ENCODE measurements at places on chromosomes 16 and 17.

GRCh38 chr16:88569614-88569984 lies 604 bp upstream of the ZC3H18 start:
- no peak for DNase-seq

- DNase-seq = no peak
These were observed 239.4 kb downstream of the MSI2 start for GRCh38 chr17:57495771-57496170.

DNA sequence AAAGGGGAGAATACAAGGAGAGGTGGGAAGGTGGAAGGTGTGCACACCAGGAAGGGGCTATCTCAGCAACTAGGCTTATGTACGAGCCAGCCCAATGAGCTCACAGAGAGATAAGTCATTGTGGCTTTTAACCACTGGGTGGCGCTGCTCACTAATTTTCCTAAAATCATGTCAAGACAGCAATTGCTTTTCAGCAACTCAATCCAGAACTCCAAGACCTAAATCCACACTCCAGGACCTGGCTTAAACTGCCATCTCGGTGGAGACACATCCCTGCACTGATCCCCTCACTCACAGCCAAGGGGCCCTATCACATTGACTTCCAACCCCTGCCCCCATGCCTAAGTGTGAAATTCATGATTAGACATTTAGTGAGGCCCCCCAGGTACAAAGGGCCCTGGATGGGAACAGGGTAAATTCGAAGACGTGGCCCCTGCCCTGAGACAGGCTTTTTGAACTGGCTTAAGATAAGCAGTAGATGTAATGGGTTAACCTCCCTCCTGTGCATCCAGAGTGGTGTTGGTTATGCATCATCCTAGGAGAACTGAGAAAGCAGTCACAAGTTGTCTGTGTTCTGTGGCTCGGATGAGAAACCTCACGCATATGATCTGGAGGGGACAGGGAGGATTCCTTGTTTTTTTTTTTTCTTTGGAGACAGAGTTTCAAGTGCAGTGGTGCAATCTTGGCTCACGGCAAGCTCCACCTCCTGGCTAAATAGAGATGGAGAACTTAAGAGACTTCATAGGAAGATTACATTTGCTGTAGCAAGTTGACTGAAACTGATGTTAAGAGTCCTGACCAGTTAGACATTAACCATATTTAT lies 11.5 kb downstream of the CCL16 start:
- DNase-seq = peak; percentile 86

- DNase-seq = no peak
These were observed 55.6 kb downstream of the CYTH1 start for GRCh38 chr17:78726513-78726912.

GRCh38 chr16:5580296-5580695 lies 482.7 kb upstream of the EEF2KMT start:
- DNase-seq = no peak

DNA sequence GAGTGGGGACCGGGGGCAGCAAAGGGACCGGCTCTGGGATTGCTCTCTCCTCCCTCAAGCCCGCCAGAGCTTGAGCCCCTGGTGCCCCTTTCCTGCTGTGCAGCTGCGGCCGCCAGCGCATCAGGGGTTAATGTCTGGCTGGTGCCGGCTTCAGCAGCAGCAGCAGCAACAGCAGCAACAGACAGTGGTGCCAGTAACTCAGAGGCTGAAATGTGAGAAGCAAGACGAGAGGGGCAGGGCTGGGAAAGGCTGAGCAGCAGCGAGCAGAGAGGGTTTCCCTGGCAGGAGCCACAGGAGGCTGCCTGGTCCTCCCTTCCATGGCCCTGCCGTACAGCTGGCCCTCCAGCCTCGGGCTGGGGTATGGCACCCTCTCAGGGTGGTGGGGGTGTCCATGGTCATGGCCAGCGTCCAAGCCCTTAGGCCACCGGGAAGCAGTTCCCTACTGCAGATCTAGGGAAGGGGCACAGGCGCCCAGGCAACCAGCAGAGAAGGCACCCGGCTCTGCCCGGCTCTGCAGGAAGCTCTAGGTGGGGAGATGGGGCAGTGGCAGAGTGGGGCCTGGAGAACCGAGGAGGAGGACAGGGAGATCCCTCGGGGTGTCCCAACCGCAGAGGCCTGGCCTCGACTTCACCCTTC lies 21.1 kb upstream of the TFAP4 start:
- DNase-seq = no peak

- DNase-seq = peak; percentile 46
These were observed 8.5 kb downstream of the NAGPA start for GRCh38 chr16:5025171-5025632.

GRCh38 chr17:57319806-57320205 lies 63.5 kb downstream of the MSI2 start:
- no peak for DNase-seq

- DNase-seq = peak; percentile 44
These were observed at the start of gene C1QTNF1 for GRCh38 chr17:79023886-79024771. Gene C1QTNF1, plus strand, starts transcription at chr17:79024169. Its CDS starts 19,800 bp downstream, at chr17:79043969.

DNA sequence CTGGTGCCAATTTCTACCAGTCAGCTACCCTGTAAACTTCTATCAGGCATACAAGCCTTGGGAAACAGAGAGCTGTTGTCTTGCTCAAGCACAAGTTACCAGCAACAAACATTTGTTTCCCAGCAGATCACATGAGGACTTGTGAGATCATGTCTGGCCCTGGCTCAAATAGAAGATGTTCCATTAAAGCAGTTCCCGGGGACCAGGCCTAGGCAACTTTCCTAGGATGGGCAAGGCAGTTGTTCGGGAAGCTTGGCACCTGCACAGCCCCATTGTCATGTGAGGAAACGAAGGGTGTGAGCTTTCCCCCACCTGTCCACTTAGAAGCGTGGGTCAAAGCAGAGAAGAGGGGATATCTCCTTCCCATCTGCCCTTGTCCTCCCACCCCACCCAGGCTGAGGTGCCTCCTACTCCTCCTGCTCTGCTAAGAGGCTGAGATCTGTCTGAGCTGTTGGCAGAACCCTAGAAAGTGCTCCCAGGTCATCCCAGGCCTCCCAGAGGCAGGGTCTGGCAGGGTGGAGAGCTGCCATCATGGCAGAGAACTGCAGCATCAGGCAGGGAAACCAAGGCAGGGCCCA lies 11.2 kb upstream of the SLC47A2 start:
- no peak for DNase-seq

GRCh38 chr17:79988185-79988971 lies 47.3 kb downstream of the TBC1D16 start:
- no peak for DNase-seq

DNA sequence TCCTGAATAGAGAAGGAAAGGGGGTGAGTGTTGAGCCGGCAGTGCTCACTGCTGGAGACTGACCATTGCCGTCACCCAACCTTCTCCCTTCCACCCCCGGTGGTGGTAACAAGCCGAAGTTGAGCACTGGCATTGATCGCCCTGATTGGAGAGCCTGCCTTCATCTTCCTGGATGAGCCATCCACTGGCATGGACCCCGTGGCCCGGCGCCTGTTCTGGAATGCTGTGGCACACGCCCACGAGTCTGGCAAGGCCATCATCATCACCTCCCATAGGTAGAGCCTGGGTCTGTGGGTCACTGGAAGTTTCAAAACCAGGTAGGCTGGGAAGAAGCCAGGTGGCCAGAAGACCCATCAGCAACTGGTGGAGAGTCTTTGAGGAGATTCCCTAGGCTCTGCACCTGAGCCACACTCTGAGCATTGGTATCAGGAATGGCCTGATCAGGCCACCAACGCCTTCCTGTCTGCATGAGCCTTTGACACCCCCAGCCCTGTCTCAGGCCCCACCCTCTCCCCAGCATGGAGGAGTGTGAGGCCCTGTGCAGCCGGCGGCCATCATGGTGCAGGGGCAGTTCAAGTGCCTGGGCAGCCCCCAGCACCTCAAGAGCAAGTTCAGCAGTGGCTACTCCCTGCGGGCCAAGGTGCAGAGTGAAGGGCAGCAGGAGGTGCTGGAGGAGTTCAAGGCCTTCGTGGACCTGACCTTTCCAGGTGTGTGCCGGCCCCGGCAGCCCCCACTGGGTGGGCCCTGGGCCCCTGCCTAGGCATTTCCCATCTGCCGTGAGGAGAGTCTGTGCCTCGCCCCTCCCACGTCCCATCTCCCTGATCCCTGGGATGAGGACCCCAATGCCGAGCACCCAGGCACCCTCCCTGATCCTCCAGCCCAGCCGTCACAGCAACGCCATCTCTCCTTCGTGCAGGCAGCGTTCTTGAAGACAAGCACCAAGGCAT lies 4.9 kb upstream of the CCNF start:
- no peak for DNase-seq

- DNase-seq = no peak
These were observed 14.7 kb downstream of the C1QTNF1 start for GRCh38 chr17:79038545-79039135.

- no peak for DNase-seq
These were observed 436.7 kb downstream of the MAF start for GRCh38 chr16:79163691-79164387.

- no peak for DNase-seq
These were observed 457.7 kb upstream of the MAF start for GRCh38 chr16:80058214-80058613.

GRCh38 chr16:58842746-58843145 lies 108.6 kb upstream of the GOT2 start:
- no peak for DNase-seq

DNA sequence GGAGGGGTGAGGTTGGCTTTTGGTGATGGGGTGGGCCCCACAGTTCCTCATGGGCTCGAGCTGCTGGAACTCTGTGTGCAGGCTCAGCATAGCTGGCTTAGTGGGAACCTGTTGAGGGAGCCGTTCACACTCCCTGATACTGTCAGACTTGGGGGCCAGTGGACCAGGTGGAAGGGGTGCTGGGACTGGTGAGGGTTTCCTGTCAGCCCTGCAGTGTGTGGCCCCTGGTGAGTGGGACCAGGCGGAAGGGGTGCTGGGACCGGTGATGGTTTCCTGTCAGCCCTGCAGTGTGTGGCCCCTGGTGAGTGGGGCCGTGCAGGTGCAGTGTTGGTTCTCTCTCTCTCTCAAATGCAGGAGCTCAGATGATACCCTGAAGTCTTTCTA lies 45.1 kb upstream of the ZNF750 start:
- DNase-seq = no peak

All from neuronal stem cell (in vitro differentiated cells).